AG04449 (cell line): ENCODE measurements at places on chromosomes 7 and 10.
A peak's percentile ranks its signal among the peaks of the same experiment; 100 is the strongest.

DNA sequence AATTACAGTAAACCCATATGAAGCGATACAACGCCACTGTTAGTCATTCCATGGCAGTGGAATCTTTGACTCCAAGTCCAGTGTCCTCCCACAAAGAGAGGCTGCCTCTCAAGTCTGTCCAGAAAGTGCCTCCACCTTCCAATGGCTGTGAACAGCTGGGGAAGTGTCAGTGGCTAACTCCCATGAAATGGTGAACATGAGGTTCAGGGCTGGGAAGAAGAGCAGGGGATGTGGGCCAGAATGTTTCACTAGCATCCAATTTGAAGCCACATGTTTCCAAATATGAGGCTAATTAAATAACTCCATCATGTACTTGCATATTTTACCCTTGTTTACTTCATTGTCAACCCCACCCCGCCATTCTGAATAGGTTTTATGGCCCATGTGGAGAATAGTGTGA is 53.1 kb upstream of the CHST15 start:
- no peak for DNase-seq

DNA sequence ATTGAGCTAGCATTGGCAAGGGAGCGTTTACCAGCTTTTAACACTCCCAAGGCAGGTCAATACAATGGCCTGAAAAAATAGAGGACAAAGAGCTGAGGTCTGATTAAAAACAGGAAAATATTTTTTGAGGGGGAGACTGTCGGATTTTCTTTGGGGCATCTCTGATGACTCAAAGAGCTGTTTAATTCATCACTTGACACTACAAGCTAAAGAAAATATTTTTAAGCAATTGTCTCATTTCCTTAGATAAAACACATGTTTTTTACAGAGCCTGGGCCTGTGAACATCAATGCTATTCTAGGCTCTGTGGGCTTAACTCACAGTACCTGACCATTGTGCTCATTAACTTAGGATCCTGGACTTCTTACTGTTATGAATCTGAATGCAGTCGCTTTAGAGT is 100.8 kb downstream of the NRP1 start:
- DNase-seq: no peak

DNA sequence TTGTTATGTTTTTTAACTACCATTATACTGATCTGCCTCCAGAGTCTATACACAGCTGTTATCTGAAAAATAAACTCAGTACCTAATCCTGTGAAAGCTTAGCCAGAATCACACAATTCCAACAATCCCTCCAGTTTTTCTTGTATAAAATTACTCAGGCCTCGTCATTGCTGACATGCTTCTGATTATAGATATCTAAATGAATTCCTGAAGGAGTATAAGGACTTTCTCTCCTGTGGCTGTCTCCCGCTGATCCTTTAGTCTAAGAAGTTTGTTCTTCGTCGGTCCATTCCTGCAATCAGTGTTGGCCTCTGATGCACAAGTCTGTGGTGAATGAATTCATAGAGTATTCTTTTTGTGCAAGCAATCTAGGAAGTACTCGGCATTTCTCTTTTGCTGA is 288.9 kb upstream of the SEMA3C start:
- DNase-seq: no peak

DNA sequence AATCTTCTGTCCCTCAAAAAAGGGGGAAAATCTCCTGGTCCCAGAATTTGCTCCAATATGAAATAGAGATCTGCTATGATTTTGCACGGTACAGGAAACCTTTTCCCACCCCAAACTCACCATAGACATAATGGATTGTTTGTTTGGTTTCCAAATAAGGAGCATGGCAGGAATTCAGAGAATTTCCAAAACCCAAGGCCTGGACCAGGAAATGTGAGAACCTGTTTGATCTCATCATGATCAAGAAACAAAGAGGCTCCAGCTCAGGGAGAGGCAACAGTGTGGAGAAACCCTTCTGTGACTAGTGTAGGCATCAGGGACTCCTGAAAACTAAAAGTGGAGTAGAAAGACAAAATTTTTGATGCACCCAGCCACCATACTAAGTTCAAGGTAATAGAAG is 1548.1 kb upstream of the LRRTM3 start:
- no peak for DNase-seq

DNA sequence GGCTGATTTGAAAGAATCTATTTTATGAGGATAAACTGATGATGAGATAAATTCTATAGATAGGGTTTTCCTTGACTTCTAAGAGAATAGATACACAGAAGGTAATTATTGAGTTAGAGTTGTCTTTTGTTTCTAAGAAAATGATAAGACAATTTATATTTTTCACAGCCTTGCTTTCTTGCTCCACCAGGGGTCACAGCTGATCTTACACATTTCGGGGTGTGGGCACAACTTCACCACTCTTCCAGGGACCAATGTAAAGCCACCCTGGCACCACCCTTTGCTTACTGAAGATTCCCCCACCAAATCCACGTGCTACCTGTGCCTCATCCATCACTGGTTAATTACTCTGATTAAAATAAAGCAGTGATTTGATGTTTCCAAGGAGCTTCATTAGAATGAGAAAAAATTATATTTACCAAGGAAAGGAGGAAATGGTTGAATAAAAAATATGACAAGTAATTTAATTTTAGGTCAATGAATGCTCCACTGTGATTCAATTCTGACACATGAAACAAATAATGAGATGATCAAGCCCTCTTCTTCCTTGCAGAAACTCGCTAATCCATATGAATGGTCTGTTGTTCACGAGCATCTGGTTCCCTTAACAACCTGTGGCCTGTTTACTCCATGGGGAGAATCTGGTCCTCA is 177.3 kb upstream of the TNS3 start:
- DNase-seq: no peak

DNA sequence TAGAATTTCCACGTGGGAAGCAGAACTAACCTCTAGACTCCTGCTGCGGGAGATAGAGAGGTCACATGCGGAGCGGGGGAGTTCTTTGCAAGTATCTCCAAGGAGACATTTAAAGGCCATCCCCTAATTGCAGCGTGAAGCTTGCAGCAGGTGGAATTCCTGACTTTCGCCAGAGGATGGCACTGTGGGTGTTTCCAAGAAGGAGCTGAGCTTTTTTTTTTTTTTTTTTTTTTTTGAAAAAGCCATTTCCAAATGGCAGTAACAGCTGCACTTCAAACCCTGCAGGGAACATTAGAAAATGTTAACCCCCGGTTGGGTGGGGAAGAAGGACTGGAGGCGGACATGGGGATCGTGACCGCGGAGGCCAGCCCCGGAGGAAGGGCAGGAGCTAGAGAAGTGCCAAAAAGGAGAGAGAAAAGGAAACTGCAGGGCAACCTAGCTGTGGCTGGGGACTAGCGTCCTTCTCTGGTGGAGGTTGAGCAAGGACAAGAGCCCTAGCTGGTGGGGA is 487.7 kb downstream of the TYW1 start:
- DNase-seq: peak; percentile 9

GRCh38 chr7:34900891-34901513 is 136.3 kb downstream of the DPY19L1 start:
- DNase-seq: no peak

DNA sequence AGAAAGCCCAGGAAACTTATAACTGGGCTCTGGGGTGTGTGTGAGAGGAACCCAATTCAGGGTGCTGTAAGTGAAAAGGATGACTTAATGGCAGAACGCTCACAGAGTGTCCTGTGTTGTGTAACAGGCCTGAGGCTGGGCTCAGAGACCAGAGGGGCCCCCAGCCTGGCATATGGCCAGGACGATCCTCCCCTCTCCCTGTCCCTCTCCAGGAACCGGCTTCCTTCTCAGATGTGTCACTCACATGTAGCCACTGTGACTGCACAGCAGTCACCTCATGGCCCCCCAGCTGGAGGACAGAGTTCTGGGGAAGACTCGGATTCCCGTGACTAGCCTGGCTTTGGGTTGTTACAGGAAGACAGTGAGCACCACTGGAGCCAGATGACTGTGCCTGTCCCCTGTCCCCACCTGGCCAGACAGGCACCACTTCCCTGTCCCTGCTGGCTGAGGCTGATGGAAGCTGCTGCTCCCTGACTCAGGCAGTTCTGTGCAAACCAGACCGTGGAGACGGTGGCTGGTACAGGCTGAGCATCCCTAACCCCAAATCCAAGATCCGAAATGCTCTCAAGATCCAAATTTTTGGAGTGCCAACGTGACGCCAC is 220.5 kb downstream of the MLLT10 start:
- DNase-seq: no peak

DNA sequence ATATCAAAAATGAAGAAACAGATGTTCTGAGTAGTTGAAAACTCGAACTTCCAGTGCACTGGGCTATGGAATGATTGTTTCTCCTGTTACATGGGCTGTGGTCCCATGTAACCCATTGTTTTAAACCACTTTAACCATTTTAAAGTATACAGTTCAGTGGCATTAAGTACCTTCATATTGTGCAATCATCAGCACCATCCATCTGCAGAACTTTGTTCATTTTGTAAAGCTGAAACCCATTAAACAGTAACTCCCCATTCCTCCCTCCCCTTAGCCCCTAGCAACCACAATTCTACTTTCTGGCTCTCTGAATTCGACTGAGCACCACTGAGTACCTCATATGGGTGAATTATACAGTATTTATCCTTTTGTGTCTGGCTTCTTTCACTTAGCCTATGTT is 217.4 kb downstream of the LRMDA start:
- no peak for DNase-seq

DNA sequence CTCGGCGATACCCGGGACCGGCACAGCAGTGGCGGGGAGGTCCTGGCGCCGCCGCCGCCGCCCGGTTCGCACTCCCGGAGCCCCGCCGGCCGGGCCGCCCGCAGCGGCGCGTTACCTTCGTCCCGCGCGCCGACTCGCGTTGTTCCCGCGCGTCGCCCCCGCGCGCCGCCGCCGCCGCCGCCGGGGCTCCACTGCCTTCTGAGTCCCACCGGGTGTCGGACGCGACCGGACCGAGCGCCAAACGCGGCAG is at the start of gene EZH2:
Gene EZH2 (minus strand): TSS at position 243 of the 250 bp plus-strand sequence. CDS start 36,993 bp downstream, outside the sequence.
- no peak for DNase-seq

GRCh38 chr7:7966141-7966734 is 2.4 kb upstream of the GLCCI1 start:
- DNase-seq: no peak

DNA sequence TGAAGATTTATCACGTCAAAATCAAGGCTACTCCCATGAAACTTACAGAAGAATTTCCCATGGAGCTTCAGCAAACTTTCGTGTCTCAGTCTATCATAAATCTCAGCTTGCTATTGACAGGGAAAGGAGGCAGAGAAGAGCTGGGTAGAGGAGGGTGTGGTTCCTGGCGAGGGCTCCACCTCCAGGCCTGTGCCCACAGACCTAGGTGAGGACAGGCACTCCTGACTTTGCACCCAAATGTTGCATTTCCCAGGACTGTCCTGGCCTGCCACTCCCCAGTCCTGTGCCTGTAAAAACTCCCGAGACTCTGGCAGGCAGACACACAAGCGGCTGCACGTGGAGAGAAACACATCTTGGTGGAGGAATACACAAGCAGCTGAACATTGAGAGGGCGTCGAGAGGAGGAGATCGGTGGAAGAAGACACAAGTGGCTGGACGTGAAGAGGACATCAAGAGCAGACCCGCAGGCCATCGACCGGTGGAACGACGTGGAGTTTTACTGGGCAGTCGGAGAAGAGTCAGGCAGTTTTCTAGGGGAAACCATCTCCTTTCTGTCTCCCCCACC is 145.1 kb downstream of the CTNNA3 start:
- no peak for DNase-seq

DNA sequence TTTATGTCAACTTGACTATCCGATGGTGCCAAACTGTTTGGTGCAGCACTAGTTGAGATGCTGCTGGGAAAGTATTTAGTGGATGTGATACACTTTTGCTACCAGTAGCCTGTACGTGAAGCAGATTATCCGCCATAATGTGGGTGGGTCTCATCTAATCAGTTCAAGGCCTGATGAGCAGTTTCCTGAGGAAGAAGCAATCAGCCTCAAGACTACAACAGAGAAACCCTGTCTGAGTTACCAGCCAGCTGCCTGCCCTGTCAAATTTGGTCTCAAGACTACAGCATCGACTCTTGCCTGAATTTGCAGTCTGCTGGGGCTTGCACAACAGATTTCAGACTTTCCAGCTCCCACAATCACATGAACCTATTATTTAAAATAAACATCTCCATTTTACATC is 10.9 kb upstream of the RBP3 start:
- no peak for DNase-seq
